ENCODE measurements at places on chromosomes 7 and 10. TPM values are rescaled to one million over a fixed set of nuclear protein-coding genes. Genes with fewer than 3 reads are reported as not detected.

- DNase-seq: no peak
Measured at GRCh38 chr7:133003052-133003910, 78.6 kb downstream of the CHCHD3 start.

KCP gene
- 0.59 TPM for total RNA-seq

FGFR2 gene
- total RNA-seq: 9.0 TPM

GRCh38 chr10:97740613-97741012 is 3.7 kb downstream of the ZFYVE27 start:
- DNase-seq: no peak

GRCh38 chr7:31648288-31648687 is 38.7 kb upstream of the PPP1R17 start:
- no peak for DNase-seq

GRCh38 chr10:48683868-48684267 is 805 bp upstream of the WDFY4 start:
- DNase-seq: no peak

DNA sequence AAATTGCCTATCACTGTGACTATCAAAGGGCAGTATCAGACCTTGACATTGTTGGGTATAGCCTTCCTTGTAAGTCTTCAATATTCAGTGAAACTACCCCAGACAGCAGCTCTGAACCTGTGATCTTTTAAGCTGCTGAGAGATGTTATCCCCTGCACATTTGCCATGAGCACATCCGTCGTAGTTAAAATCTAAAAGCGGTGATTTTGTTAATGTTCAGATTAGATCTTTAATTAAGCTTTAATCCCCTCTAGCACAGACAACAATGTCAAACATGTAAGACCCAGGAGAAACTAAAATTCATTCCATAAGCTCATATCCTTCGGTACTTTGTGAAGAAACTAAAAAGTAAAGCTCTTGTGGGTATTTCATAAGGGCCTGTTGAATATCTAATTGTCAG is 105.8 kb downstream of the MALRD1 start:
- no peak for DNase-seq

DNA sequence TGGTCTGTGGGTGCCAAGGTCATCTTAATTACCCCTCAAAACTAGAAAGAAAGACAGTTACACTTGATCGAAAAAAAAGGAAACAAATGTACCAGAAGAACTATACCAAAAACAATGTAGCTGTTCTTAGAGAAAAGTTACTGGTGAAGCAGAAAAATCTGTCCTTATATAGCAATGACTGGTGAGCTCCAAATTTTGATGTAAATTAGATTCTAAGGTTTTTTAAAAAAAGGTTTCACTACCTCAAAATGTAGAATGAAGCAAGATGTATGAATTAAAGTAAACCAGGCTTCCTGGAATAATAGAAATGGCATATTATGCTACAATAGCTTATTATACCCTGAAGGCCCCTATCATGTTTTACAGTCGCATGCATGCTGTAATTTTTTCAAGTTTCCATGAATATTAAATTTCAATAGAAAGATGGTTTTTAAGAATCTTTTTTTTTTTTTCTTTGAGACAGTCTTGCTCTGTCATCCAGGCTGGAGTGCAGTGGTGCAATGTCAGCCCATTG is 28.4 kb upstream of the FKBP9 start:
- no peak for DNase-seq

- no peak for DNase-seq
Measured at GRCh38 chr10:27457966-27458365, 46.1 kb upstream of the RAB18 start.
